ENCODE measurements at places on chromosomes 11 and 22.

- no peak for DNase-seq
Measured at GRCh38 chr11:86101941-86102407, 33.1 kb upstream of the PICALM start.

- DNase-seq: no peak
Measured at GRCh38 chr22:50621356-50621880, 6.5 kb downstream of the ARSA start.

DNA sequence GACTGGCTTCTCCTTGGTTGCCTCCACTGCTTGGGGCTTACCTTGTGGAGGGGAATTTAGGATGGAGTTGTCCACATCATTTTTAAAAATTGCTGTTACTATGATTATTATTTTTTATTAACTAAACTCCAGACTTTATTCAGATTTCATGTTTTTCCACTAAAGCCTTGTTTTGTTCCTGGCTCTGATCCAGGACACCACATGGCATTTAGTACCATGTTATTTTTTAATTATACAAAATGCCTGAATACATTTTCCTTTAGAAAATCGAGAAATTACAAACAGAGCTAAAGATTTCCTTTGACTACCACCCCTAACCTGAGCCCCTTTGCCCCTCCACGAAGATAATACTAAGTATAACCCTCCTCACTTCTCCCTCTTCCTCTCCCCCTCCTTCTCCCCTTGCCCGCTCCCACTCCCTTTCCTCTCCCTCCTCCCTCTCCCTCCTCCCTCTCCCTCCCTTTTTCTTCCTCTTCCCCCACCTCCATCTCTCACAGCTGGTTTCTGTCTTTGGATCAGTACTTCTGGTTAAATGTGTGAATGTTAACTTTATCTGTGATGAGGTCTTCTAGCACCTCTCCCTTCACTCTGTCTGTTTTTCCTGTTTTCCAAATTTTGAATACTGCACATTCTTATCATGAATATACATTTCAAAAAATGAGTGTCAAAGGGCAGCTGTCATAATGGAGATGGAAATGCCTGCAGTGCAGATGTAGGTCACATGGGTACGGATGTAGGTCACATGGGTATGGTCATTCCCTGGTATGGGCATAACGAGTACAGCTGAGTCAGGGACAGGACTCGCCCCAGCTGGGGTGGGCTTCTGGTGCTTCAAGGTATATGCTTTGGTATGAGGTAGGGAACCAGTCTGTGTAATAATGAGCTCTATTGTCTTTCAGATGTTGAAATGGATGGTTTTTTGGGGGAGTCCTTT, 54.4 kb upstream of the OR4B1 start:
- DNase-seq: no peak

DNA sequence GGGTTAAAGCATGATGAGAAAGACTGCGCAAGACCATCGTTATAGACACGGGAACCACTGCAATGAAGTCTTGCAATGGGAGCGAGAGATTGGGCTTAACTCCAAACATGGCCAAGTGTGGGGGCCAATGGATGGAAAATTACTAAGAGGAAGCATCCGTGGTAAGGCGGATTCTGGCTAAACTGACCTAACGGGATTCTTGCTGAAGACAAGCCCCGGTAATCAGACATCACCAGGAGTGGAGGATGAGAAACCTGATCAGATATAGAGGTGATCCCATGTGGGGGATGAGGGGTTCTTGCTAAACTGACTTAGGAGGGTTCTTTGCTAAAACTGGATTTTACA, 5.8 kb upstream of the SYNGR1 start:
- no peak for DNase-seq

- peak; percentile 2 for DNase-seq
Measured at GRCh38 chr11:59255281-59255680, 42.6 kb upstream of the MPEG1 start.

Measured in iPS DF 6.9 (cell line).